ENCODE measurements at places on chromosomes 11 and 22.

DNA sequence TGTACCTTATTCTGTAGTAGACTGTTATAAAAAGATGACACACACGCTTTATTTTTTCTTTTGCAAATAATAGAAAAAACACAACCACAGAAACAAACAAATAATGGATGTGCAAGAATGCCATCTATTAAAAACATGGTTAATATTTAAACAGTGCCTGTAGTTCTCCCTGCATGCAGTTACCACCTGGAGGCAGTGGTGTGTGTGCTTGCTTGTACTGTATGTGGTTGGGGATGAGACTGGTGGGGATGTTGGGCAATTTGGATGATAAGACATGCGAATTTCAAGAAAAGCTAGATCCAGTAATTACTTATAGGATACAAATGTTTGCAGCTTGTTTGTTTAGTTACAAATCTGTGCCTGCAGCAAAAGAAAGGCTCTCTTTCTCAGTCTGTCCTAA, 3.6 kb downstream of the C11orf87 start:
- DNase-seq = no peak

DNA sequence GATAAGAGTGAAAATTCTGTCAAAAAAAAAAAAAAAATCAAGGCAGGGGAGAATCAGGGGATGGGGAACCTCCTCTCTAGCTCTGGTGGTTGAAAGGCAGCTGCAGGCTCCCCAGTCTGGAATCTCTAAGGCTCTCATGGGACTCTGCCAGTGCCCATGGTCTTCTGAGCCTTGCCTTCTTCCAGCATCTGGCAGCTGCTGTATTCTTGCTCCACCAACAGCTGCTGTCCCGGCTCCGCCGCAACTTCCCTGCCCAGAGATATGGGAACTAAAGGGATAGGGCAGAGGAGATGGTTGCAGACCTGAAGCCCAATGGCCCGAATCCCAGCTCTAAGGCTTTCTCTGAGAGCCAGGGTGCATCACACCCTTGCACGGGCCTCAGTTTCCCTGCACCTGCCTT, 49.5 kb upstream of the PHF21B start:
- no peak for DNase-seq

- peak; percentile 86 for DNase-seq
Observed at GRCh38 chr11:122146475-122146874, 30.5 kb upstream of the BLID start.

GRCh38 chr11:66015454-66015881, 3.7 kb downstream of the CST6 start:
- DNase-seq = no peak

- no peak for DNase-seq
Observed at GRCh38 chr11:133515107-133515506, 17.2 kb downstream of the OPCML start.

DNA sequence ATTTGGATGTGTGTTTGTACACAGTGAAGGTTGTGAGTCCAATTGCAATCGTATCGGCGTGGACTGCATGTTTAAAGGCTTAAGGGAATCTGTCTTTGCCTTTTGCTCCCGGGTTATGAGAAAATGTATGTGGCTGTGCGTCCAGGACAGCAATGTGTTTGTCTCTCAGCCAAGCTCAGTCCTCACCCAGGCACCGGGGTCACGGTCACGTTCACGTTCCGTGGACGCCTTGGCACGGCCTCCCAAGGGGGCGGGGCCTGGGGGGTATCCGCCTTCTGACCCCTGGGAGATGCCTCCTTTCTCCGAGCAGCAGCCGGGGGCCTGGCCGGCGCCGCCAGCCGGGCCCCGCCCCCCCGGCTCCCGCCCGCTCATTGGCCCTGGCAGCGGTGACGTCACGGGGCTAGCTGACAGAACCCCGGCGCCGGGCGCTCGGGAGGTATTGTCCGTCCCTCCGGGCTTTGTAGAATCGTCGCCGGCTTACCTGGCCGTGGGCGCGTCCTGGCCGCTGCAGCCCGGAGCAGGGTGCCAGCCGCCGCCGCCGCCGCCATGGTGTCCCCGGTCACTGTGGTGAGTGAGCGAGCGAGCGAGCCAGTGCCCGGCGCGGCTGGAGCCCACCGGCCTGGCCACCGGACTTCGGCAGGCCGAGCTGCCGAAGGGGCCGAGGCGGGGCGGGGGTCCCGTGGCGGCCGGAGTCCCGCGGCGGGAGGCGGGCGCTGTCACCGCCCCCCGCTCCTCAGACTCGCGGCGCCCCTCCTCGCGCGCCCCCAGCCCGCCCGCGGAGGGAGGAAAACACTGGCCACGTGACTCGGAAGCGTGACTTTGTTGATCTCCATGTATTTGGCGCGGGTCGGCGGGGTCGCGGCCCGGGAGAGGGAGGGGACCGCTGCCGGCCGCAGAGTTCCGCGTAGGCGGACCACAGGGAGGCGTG, at the start of gene TMEM86A:
TSS of gene TMEM86A (plus strand) at position 439 of the 928 bp plus-strand sequence. CDS start at position 547, 108 bp downstream.
- DNase-seq = peak; percentile 73

GRCh38 chr11:58957922-58958321, 18.6 kb downstream of the GLYATL1 start:
- DNase-seq = no peak

DNA sequence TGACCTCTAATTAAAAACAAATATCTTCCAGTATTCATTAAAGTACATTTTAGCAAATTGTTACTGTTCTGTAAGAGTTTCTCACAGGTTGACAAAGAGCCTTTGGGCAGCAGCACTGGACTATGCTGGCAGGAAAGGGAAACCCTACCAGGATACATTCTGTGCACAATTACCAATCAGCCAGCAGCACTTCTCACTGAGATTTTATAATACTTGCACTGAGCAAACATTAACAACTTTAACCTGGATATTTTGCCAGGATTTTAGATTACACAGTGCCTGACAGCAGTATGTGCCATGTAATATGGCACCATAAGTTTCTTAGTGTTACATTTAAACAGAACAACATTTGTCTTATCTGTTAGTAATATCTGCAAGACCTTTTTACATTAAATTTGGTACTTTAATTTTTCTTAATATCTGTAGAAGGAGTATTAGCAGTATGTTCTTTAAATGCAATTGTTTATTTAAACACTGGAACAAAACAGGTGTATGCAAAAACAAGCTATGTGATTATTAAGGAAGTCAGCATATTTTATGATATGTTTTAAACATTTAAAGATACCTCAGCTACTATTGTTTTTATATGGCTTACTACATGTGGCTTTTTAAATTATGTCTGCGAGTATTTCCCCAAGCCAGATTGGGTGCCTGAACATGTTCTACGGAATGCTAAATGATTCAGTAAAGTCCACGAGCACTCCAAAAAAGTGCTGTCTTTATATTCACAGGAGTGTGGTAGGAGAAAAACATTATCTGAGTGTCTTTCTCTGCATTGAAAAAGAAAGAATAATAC, 699.0 kb upstream of the LUZP2 start:
- no peak for DNase-seq

DNA sequence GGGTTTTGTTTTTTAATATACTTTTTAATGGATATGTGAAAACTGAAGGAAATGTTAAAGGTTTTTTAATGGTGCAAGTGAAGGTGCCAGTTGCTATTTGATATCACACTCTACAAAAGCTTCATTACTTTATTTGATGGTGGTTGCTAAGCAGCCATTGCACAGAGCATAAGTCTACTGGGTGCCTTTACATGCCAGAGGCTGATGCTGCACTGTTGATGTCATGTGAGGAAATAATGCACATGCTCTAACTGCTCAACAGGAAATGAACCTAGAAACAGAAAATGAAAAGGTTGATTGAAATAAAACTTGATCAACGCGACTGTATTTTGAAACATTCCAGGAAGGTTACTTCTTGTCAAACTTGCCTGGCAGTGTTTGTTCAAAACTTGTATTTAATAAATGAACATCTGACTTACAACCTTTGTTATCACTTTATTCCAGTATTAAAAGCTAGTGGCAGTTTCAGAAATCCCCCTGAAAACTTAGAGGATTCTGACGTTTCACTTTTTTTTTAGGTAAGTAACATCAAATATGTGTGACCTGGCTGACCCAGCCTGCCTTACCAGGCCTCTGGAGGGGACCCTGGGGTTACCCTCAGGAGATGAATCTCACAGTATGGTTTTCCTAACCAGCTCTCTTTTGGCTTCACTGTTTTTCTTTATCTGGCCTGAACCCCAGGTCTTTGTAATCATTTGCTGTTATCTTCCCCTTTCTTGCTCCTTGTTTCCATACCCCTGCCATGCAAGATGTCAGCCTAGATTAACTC, 2.4 kb upstream of the ATP5MG start:
- DNase-seq = no peak
